Chondrocyte (in vitro differentiated cells): ENCODE measurements at places on chromosomes 2 and 18. TPM values are rescaled to one million over a fixed set of nuclear protein-coding genes. Genes with fewer than 3 reads are reported as not detected.

The ABCG5 gene
- total RNA-seq, result not detected in 3 replicates

The POTEI gene
- 0.07 to 1.2 TPM (median 1.0 TPM) in 3 replicates for total RNA-seq

The MGAT5 gene
- total RNA-seq, result 27.6 to 30.0 TPM (median 29.8 TPM) in 3 replicates

DNA sequence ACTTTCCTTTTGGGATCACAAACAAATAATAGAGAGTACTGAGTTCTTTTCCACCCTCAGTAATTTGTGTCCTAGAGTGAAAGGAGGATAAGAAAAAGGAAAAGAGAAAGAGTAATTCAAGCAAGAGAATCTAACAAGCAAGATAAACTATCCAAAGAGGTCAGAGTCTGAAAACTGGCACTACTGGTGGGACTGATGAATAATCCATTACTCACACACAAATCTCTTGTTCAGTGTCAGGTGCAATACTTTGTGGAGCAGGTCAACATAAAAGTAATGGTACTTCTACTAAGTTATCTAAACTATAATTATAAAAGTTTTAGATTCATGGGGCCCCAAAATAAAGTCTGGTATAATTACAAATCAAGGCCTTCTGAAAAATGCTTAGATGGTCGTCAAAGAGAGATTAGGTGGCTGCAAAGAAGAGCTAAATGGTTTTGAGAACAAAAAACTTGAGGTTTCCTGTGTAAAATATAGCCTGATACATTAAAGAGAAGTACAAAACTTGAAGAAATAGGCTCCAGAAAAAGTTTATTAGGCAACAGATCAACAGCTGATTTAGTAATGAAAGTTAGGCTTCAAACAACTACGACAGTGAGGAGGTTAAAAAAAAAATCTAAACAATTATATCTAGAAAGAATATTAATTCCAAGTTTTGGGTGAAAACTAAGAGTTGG is 109.4 kb downstream of the BAZ2B start:
- no peak for DNase-seq
- no peak overlapping the region for H3K4me3 ChIP-seq

- no peak overlapping the region for H3K27ac ChIP-seq
- H3K4me3 ChIP-seq, result no peak overlapping the region
- peaks cover 21% of the 10 kb centered on the region for H3K27me3 ChIP-seq
Measured at GRCh38 chr18:70781860-70782453, 493.1 kb downstream of the SOCS6 start.

GRCh38 chr18:4107049-4107467 is 348.0 kb downstream of the DLGAP1 start:
- H3K36me3 ChIP-seq, result no peaks in the 10 kb centered on the region
- H3K27me3 ChIP-seq, result no peaks in the 10 kb centered on the region
- DNase-seq, result no peak
